M059J (cell line): ENCODE measurements at places on chromosomes 7 and 10.

DNA sequence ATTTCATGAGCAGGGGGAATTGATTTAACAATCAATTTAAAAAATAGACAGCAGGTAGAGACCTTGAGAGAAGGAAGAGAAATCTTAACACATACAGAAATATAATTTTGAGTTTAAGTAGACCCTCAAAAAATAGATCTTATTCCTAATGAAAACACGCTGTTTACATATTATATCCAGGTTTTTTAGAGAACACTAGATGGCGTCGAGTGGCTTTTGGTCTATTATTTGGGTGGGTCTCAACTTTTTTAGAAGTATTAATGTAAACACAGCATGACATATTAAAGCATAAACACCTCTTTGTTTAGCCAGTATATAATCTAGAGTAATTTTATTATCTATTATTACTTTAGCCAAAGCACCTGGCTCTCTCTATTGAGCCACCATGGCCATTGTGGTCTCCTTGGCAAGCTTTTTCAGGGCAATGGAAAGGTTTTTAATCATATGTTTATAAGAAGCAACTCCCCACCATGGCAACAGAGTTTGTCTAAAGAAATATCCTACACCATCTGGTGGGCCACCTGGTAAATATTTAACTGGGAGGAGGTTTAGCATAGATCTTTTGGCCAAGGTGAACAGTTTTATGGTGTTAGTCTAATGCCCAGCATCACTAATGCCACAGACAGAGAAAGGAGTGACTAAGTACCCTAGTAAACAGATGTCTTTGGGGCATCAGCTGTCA is 59.7 kb upstream of the PRSS1 start:
- DNase-seq, result no peak

GRCh38 chr7:126803990-126804389 is 448.8 kb downstream of the GRM8 start:
- no peak for DNase-seq

- DNase-seq, result no peak
Observed at GRCh38 chr10:69894156-69894555, 92.5 kb downstream of the COL13A1 start.

- peak; percentile 90 for DNase-seq
Observed at GRCh38 chr7:131007439-131008330, 273.7 kb upstream of the KLF14 start.

DNA sequence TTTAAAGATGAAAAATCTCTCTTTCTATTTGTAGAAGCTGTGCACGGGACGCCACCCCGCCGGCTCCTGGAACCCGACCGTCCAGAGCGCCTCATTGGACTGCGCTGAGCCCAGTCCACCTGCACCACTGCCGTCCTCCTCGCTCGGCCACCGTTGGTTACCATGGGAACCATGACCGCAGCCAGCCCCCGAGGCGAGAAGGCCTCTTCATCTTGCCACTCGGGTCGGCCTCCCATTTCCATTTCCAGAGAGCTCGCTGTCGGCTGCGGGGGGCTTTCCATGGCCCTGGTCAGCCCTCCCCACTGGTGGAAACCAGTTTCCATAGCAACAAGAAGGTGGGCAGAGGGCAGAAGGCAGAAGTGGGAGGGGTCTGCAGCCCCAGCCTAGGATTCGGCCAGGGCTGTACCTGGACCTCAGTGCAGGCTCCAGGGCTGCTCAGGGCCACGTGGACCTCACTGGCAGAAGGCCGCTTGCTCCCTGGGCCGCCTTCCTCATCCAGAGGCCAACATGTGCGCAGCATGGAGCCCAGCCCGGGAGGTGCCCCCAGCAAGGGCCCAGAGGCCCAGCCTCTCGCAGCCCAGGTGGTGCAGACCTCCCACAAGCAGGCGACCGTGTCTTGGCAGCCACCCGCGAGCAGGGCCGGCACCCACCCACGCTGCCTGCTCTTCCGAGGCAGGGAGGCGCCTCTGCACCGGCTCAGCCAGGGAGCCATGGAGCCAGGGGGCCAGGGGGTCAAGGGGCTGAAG is 283.5 kb upstream of the PPP2R2D start:
- no peak for DNase-seq

DNA sequence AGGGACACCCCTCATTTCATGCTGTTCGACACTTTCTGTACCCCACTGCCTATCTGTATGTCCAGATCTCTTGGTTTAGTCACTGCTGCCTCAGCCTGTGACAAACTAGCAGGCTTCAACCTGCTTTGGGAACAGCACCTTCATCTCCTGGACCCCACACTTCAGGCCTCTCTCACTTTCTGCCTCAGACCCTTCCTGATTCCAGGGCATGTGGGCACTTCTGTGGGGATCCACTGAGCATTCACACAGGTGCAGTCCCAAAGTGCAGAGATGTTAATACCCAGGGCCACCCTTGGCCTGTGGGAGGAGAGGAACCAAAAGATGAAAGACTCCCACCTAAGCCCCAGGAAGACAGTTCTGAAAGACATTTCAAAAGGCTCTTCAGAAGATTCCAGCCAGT is 29.4 kb upstream of the C10orf71 start:
- DNase-seq, result no peak
